GM23338 (cell line): ENCODE measurements at places on chromosomes 5 and 9. TPM values are rescaled to one million over a fixed set of nuclear protein-coding genes. Genes with fewer than 3 reads are reported as not detected.

SURF1 gene
- 21.6 and 39.1 TPM in 2 replicates for total RNA-seq

FOXD4 gene
- 0.31 TPM in 1 of 2 replicates, not detected in the other for total RNA-seq

IFNA21 gene
- not detected in 2 replicates for total RNA-seq

C5orf58 gene
- total RNA-seq = 1.0 TPM in 1 of 2 replicates, not detected in the other

DNA sequence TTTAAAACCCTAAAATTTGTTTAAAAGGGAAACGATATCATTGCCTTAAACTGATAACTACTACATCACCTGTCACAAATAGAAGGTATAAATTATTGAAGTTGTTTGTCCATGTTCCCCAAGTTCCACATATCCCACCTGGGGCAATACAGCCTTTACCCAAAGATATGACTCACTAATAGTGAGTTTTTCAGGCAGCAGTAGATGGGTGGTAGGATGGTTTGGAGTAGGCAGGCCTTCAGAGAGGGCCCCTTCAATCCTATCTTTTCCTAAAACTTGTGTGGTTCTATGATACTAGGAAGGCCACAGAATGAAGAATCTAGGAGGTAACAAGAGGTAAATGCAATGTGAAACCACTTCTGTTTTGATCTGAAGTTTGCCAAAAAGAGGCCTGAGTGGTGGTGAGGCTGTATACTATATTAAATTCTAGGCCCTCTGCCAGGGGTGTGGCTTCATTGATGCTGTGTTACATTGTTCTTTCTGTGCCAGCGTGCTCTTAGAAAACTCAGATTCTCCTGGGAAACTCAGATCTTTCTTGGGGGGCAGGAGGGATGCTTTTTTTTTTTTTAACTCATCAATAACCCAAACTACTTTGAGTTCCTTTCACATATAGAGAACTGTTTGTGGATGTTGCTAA lies 7.2 kb downstream of the CYSTM1 start:
- no peak overlapping the region for H3K27ac ChIP-seq
- no peaks in the 10 kb centered on the region; the same call in 1 of the 2 replicates for H3K27me3 ChIP-seq
- no peak for DNase-seq
- H3K4me1 ChIP-seq = peaks cover 11% of the 10 kb centered on the region
- H3K4me3 ChIP-seq = no peak overlapping the region

DNA sequence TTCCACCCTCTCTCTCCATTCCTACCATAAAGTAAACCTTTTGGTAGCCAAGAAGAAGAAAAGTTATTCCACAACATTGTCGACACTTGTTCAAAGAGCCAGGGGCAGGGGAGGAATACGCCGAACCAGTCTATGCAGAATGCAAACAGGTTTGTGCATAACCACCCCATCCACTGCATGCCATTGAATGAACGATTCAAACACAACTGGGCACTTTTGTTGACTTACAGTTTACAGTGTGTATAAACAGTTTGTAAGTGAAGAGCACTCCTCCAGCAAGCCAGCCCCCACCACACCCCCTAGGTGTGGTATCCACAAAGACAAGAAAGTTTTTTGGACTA lies 6.8 kb upstream of the S1PR3 start:
- H3K4me3 ChIP-seq = no peak overlapping the region
- H3K36me3 ChIP-seq = no peaks in the 10 kb centered on the region
- H3K27me3 ChIP-seq = no peaks in the 10 kb centered on the region
- no peak for DNase-seq
